ENCODE measurements at places on chromosomes 5 and 9.

- no peak for DNase-seq
Observed at GRCh38 chr5:58875599-58875998, 292.7 kb downstream of the RAB3C start.

DNA sequence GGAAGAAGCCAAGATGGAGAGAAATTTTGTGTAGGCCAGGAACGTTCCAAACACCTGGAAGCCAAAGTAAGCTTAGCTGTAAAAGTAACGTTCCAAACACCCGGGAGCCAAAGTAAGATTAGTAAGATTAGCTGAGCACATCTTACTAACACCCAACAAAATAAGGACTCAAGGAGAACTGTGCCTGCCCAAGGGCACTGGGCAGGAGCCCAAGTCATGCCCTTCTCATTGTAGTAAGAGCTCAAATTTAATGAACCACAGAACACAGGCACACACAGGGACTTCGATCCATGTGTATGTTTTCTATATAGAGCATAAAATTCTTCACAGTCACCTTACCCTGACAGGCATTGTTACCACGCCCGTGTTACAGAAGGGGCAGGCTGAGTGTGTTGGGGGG, 36.1 kb upstream of the NXNL2 start:
- no peak for DNase-seq

DNA sequence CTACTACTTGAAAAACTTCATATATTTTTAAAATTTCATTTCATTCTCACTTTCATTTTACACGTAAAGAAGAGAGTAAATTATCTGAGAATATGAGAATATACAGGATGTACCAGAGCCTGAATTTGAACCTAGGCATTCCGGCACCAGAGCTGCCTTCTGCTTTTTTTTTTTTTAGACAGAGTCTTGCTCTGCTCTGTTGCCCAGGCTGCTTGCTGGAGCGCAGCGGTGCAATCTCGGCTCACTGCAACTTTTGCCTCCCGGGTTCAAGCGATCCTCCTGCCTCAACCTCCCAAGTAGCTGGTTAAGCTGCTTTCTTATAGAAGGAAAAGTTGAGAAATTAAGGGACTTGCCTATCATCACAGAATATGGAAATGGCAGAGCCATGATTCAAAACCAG, 540.1 kb downstream of the EBF1 start:
- no peak for DNase-seq

- DNase-seq: no peak
Observed at GRCh38 chr9:137710704-137711103, 91.9 kb downstream of the EHMT1 start.

DNA sequence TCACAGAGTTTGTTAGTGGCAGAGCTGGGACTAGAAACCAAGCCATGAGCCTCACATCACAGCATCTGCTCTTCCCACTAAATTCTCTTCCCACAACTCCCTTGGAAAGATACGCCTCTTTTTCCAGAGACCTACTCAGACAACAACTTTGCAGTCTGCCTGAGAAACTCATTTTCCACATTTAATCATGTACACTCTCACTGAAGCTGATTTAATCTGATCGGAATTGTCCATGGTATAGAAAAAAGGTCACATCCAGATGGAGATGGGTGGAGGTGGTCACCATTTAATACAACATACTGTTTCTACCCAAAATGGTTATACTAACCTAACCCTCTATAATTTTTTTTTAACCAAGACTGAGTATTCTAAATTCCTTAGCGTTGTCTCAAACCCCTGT, 366.2 kb downstream of the ENC1 start:
- no peak for DNase-seq

DNA sequence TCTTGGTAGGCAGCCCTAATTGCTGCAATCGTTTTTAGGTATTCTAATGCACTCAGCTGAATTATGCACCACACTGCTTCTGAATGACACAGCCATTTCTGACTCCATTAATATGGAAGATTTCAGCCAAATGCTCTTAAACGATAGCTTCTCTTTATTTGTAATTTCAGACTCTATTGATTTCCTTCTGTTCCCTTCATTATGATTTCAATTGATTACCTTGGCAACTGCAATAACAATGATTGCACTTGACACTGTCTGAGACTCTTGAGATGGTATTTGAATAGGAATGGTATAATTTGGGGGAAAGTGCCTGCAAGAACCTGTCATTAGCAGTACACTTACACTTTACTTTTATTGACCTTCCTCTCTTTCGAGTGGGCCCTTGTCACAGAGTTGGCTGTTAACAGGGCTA, 296.1 kb upstream of the DMAC1 start:
- no peak for DNase-seq

DNA sequence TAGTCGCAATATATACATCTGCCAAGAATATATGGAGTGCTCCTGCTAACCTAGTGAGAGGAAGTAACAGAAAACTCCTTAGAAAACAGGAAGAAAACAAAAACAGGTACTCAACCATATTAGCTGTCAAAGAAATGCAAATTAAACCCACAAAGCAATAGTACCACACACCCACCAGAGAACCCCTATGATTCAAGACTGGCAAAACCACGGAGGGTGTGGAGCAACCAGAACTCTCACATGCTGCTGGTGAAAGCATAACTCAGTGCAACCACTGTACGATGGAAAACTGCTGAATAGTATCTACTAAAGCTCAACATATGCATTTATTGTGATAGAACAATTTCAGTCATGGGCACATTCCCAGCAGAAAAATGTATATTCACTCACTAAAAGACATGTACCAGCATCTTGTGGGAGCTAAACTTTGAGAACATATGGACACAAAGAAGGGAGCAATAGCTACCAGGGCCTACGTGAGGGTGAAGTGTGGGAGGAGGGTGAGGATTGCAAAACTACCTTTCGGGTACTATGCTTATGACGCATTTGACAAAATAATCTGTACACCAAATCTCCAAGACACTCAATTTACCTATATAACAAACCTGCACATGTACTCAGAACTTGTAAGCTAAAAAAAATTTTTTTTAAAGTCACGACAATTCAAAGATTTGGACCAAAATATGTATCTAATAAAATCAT, 34.0 kb downstream of the PTPN3 start:
- DNase-seq: no peak

DNA sequence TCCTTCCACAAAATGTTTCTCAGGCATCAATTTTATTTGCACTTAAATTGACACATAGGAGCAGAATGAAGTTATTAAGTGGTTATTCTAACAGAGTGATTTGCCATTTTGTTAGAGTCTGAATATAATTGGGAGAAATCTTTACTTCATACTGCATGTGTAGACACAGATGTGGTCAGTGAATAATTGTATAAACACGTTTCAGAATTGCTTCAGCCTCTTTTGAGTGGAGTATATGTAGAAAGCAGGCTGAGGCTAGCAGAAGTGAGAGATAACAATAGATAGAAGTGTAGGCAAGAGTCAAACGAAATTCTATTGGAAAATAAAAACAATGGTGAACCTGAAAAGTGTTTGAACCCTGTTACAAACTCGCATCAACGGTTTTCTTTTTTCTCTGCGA, 270.7 kb downstream of the TMEM167A start:
- no peak for DNase-seq

DNA sequence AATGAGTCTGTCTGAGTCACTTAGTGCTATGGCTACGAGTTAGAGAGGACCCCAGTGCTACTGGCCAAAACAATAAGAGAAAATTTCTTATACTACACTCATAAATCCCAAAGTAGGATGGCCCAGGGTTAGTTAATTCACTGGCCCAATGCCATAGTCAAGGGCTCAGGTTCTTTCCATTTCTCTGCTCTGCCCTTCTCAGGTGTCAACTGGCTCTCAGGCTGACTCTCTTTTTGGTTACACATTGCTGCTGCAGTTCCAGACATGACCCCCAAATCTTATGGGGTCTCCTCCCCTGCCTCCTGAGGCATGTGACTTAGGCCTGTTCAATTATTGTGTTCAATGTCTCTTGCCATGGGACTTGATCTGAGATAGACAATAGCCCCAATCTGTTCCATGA, 70.4 kb downstream of the ARHGEF37 start:
- no peak for DNase-seq

DNA sequence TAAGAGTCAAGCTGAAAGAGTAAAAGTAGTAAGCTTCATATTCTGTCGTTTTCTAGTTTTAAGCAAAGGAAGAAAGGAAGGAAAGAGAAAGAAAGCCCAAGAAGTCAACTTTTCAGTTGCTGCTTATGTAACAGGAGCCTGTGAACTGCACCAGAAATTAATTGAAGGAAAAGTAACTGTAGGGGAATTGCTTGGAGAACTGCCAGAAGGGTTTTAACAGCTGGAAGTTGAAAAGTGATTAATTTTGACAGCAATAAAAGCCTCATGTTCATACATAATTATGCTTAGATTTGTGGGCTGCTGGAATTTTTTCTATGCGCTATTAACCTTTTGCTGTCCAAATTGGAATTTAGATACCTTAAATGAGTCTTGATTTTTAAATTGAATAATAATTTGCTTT, 255.7 kb downstream of the ENC1 start:
- no peak for DNase-seq

DNA sequence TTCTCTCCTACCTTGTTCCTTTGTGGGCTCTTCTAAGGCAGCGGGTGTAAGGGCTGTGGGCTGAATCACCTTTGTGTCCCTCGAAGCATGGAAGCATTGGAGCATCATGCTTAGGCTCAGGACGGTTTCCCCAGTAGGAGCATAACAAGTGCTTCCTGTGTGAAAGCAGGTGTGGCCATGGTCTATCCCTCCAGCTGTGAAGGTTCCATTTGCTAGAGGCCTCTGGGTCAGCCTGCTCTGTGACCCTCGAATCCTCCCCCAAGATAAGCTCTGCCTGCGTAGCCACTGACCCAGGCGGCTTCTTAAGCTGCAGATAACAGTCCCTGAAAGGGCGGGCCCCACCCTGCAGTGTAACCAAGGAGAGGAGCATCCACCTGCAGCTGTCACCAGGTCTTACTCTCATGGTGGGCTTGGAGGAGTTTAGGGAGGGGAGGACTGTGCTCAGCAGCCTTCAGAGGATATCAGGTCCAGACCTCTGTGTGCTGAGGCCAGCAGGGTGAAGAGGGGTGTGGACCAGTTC, 8.4 kb upstream of the NDST1 start:
- DNase-seq: no peak

- no peak for DNase-seq
Observed at GRCh38 chr9:35338561-35339274, 151.2 kb upstream of the RUSC2 start.

- DNase-seq: no peak
Observed at GRCh38 chr5:176614805-176615478, 5.0 kb upstream of the GPRIN1 start.

- no peak for DNase-seq
Observed at GRCh38 chr5:88929385-88929784, 46.4 kb upstream of the MEF2C start.

- no peak for DNase-seq
Observed at GRCh38 chr5:103436656-103437055, 125.9 kb downstream of the NUDT12 start.

DNA sequence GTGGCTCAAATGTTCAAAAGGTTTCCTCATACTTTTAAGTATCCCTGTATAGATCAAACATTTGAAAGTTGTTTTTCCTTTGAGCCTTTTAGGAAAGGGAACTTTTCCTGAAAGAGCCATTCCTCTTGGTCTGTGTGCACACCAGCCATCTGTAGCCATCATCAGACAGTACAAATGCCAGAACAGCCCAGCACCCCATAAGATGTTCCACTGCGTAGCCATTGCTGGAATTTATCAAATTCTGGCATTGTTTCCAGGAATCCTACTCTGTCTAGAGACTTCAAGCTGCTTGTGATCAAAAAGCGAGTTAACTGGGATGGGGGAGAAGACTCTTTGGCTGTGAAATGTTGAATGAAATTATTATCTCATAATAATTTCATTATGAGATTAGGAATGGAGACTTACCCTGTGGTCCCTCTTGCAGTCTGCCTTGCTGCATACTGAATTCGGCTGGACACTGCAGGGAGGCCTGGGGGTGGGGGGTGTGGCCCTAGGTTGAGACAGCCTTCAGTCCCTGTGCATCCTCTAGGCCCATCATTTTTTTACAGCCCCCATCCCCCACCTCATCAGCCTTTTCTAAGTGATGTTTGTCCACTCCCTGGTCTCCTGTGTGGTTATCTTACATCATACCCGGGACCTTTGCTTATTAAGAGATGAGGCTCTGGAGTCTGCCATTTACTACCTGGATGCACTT, 99.8 kb downstream of the RALGPS1 start:
- DNase-seq: no peak

DNA sequence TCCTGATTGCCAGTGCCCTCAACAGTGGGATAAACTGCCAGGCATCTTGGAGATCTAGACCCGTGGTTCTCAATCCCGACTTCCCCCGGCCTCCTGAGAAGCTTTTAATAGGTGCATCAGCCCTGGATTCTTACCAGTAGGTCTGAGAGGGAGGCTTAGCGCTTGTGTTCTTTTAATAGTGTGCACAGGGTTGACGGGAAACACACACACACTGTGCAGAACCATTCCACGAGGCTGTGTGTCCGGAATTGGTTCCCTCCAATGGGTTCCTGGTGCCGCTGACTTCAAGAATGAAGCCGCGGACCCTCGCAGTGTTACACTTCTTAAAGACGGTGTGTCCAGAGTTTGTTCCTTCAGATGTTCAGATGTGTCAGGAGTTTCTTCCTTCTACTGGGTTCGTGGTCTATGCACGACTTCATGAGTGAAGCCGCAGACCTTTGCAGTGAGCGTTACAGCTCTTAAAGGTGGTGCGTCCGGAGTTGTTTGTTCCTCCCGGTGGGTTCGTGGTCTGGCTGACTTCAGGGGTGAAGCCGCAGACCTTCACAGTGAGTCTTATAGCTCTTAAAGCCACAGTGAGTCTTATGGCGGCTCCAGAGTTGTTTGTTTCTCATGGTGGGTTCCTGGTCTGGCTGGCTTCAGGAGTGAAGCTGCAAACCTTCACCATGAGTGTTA, 46.6 kb upstream of the PRSS3 start:
- no peak for DNase-seq

GRCh38 chr9:125797930-125798329, 50.8 kb downstream of the PBX3 start:
- DNase-seq: no peak

DNA sequence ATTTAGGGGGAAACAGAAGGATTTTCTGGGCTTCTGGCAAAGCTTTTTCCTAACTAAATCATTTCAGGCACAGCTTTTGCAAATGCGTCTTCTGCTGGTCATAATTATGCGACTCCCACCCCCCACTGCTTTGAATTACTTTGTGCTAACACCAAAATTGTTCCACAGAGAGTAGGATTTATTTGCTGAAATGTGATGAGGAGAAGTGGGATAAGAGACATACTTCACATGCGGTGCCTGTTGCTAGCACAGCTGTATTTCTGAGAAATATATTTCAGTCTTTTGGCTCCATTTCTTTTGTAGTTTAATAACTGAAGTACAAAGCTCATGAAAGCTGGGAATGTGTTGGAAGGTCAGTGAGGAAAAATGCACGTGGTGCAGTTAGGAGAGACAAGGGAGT, 83.2 kb upstream of the TAS2R1 start:
- DNase-seq: no peak
